ENCODE measurements at places on chromosomes 11 and 22.

- no peak for DNase-seq
Observed at GRCh38 chr22:29231971-29232959, 26.6 kb downstream of the EMID1 start.

- DNase-seq = no peak
Observed at GRCh38 chr22:24040946-24041345, 29.8 kb downstream of the CABIN1 start.

DNA sequence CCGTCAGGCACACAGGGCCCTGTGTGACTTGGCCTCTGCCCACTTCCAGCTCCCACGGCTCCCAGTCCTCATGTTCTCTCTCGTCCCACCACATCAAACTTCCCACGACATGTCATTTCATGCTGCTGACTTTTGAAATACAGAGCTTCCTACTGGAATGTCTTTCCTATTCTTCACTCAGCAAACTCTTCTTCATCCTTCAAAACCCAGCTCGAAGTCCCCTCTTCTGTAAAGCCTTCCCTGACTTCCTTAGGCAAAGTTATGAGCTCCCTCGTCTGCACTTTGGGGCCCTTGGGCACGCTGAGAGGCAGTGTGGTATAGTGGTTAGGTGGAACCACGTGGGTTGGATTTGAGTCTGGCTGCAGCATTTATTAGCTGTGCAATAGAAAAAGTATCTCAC is 37.8 kb upstream of the EIF3D start:
- no peak for DNase-seq

- no peak for DNase-seq
Observed at GRCh38 chr22:24845041-24845898, 39.3 kb downstream of the SGSM1 start.

DNA sequence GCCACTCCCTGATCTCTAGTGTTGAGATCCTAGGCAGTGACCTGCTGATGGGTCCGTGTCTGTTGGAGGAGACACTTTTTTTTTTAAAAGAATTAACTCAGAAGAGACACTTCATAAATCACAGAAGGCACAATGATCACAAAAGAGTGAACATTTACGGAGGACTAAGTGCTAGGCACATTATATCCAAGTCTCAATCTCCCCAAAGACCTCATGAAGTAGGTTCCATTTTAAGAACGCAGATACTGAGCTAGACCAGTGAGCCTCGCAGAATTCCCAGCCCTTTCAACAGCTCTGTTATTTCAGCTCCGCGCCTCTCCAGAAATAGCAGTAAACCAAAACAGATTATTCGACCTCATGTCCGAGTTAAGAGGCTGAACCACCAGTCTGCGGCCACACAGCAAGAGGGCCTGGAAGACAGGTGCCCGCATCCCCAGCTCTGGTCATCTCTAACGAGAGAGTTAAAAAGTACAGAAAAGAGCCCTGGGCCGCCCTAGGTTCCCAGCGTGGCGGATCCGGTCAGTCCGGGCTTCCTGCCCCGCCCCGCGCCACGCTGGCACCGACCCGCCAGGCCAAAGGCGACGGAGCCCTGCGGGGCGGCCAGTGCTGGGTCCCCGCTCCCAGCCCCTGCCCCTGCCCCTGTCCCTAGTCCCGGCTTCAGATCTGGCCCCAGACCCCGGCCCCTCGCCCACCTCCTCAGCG is 612 bp downstream of the XBP1 start:
- no peak for DNase-seq

DNA sequence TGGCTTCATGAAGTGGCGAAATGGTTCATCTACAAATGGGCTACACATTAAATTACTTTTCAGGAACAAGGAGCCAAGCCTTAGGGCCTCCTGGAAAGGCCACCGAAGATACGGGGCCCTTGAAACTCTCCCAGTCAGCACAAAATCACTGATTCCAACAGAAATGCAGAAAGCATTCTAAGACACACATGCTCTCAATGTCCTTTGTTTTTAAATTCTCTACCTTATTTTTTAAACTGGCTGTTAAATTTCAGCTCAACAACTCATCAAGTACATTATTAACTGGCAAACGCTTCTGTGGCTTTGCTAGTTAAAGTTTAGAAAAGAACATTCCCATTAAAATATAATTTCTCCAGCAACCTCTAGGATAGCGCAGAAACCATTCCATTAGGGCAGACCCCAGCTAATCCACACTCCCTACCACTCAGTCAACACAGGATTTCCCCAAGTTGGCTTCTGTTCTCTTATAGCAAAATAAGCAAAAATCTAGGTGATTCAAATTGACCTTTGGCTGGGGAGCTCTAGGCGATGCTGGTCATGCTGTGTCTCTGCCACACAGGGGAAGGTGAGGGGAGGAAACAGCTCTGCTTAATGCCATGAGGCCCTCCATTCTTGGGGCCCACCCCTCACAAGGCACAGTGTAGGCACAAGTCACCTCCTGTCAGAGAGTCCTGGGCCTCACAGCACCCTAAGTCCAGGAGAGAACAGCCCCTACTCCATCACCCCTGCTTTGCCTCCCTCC is 47.1 kb downstream of the PLEKHA7 start:
- DNase-seq = no peak

GRCh38 chr22:19974268-19974861 is 32.7 kb upstream of the TXNRD2 start:
- DNase-seq = peak; percentile 51

DNA sequence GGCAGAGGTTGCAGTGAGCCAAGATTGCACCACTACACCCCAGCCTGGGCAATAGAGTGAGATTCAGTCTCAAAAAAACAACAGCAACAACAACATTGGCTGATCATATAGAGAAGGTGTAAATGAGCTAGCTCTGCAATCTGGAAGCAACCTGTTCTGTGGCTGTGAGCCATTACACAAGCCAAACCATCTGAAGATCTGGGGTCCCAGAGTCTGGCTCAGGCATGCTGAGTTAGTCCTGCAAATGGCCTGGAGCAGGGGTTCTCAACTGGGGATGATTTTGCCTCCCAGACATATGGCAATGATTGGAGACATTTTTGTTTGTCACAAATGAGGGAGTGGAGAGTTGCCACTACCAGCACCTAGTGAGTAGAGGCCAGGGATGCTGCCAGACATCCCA is 42.3 kb upstream of the RAB1B start:
- no peak for DNase-seq

DNA sequence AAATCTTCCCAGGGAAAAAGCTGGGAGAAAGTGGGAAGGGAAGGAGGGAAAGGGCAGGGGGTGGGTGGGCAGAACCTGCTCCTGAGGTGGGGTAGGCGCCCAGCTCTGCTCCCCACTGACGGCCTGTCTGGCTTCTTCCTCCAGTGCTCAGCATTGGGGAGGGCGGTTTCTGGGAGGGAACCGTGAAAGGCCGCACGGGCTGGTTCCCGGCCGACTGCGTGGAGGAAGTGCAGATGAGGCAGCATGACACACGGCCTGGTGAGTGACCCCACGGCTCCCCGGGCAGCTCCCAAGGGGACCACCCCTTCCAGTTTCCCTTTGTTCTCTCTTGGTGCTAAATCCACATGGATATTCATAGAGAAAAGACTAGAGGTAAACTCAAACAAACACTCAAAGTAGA is 25.9 kb downstream of the SHANK3 start:
- DNase-seq = no peak

GRCh38 chr11:28090052-28090749 is 17.8 kb downstream of the KIF18A start:
- DNase-seq = no peak

DNA sequence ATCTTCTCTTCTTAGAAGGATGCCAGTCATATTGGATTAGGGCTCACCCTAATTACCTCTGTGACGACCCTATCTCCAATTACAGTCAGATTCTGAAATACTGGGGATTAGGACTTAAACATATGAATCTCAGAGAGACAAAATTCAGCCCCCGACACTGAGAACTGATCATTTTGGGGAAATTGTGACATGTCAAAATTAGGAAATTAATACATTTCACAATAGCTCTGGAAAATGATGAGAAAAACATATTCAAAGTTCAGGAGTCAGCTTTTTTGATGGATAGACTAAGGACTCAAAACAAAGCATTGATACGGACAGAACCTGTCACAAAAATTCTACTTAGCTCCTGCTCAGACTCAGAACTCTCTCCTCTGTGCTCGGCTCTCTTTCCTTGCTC is 40.8 kb downstream of the COMMD9 start:
- DNase-seq = no peak

DNA sequence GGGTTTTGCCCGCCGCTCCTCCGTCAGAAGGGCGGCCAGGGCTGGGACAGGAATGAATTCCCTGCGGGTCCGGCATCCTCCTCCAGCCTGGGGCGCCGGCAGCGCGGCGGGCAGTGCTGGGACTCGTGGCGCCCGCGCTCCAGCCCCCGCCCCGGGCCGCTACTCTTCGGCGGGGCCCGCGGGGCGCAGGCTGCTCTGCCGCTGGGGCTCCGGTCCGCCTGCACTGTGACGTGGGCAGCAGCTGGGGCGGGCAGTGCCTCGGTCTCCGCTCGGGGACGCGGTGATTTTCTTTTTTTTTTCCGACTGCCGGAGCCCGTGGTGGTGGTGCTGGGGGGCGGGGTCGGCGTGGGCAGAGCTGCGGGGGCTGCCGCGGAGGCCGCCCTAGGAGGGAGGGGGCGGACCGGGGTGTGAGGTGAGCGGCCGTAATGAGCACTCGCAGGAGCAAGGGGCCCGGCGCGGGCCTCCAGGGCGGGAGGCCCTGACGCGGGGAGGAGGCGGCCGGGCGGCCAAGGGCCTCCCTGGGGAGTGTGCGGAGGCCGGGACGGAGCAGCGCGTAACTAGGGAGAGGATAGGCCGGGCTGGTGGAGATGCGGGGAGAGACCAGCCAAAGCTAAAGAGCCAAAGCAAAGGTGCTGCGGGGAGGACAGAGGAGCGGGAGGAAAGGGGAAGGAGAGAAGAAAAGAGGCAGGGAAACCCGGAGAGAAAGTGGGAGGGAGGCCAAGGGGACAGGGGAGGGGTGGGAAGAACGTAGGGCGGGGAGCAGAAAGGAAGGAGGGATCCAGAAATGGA is 73.3 kb upstream of the ZBED5 start:
- DNase-seq = no peak

GRCh38 chr11:133833898-133834681 is 11.2 kb downstream of the SPATA19 start:
- no peak for DNase-seq
